ENCODE measurements at places on chromosomes 13 and 19. TPM values are rescaled to one million over a fixed set of nuclear protein-coding genes. Genes with fewer than 3 reads are reported as not detected.

The MAP4K1 gene
- total RNA-seq, result 0.53 TPM

The CYP4F2 gene
- not detected for total RNA-seq

The RNF113B gene
- not detected for total RNA-seq

The EFNA2 gene
- total RNA-seq, result 2.1 TPM

The ZNF865 gene
- 7.2 TPM for total RNA-seq

The IZUMO1 gene
- not detected for total RNA-seq

The PLPPR2 gene
- total RNA-seq, result 10.5 TPM

The TUBA3C gene
- total RNA-seq, result not detected

The RB1 gene
- 14.1 TPM for total RNA-seq

The SIGLEC8 gene
- total RNA-seq, result not detected

The CELF5 gene
- total RNA-seq, result 0.75 TPM

The CFAP97D2 gene
- not detected for total RNA-seq

The ZNF98 gene
- total RNA-seq, result not detected

The ERVV-1 gene
- not detected for total RNA-seq

The F10 gene
- total RNA-seq, result not detected

The FUT6 gene
- total RNA-seq, result not detected

The ZNF773 gene
- 5.8 TPM for total RNA-seq

The GPR108 gene
- total RNA-seq, result 42.3 TPM

The RGCC gene
- 1.3 TPM for total RNA-seq

The SCEL gene
- total RNA-seq, result 0.61 TPM

The FFAR1 gene
- total RNA-seq, result not detected

The ZNF433 gene
- total RNA-seq, result not detected

The ZNF506 gene
- total RNA-seq, result 0.53 TPM
